ENCODE measurements at places on chromosomes 4 and X. TPM values are rescaled to one million over a fixed set of nuclear protein-coding genes. Genes with fewer than 3 reads are reported as not detected.

DNA sequence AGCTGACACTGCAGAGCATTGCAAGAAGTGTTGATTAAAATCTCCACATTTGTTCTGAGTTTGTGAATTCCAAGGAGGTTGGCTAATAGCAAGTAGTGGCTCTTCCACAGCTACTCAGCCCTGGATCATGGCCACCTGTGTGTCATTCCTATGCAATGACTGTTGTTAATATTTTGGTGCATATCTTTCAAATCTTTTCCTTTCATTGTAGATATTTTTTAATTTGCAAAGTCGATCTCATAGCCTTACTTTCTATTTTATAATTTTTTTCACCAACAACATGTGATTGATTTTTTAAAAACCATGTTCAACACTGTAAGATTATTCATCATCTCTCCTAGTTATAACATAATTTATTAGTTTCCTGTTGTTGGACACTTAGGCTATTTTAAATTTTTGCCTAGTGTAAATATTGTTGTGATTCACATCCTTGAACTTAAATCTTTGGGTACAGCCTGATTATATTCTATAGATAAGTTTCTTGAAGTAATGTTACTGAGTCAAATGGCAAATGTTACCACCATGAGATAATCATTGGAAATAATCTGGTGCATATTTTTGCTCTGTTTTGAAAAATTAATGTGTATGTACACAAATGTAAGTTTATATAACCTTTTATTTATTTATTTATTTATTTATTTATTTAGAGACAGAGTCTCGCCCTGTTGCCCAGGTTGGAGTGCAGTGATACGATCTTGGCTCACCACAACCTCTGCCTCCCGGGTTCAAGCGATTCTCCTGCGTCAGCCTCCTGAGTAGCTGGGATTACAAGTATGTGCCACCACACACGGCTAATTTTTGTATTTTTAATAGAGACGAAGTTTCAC is 17.1 kb upstream of the ARHGAP10 start:
- H3K27me3 ChIP-seq: peaks cover 12% of the 10 kb centered on the region
- H3K36me3 ChIP-seq: no peaks in the 10 kb centered on the region
- no peaks in the 10 kb centered on the region for H3K4me1 ChIP-seq

- H3K27ac ChIP-seq: no peak overlapping the region
- H3K27me3 ChIP-seq: peaks cover 7% of the 10 kb centered on the region
- H3K4me1 ChIP-seq: no peaks in the 10 kb centered on the region
- DNase-seq: no peak
- H3K36me3 ChIP-seq: no peaks in the 10 kb centered on the region
Measured at GRCh38 chrX:119512146-119512800, 44.0 kb downstream of the SLC25A5 start.

GRCh38 chrX:13298836-13299235 is 21.0 kb downstream of the ATXN3L start:
- H3K27ac ChIP-seq: no peak overlapping the region
- H3K4me1 ChIP-seq: no peaks in the 10 kb centered on the region
- DNase-seq: no peak
- peaks cover 1% of the 10 kb centered on the region for H3K27me3 ChIP-seq

DNA sequence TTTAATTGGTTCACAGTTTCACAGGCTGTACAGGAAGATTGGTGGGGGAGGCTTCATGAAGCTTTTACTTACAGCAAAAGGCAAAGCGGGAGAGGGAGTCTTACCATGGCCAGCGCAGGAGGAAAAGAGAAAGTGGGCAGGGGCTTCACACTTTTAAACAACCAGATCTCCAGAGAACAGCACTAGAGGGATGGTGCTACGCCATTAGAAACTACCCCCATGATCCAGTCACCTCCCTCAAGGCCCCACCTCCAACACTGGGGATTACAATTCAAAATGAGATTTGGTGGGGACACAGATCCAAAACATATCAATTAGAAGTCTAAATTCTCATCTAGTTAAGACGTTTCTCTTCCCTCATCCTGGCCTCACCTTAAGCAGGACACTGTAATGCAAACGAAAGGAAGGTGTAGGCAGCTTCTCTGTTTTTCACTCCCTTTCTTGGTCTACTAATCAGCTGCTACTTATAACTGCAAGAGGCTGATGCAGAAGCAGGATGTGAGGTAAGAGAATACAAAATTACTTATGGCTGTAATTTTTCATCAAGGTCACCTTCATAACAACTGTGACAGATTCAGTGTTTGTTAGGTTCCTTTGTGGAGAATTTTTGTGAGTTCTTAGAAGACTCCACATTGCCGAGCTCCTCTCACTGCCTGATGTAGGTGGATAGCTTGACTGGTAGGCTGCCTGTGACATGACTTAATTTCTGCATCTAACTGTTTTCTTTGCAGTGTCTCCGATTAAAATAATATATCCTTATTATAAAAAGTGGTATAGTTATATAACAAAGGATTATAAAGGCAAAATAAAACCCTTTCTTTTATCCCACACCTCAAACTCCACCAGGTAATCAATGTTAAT is 255.1 kb downstream of the IL15 start:
- H3K27me3 ChIP-seq: no peaks in the 10 kb centered on the region
- no peak overlapping the region for H3K27ac ChIP-seq
- no peak for DNase-seq
- no peak overlapping the region for H3K4me3 ChIP-seq
- H3K36me3 ChIP-seq: no peaks in the 10 kb centered on the region

GRCh38 chrX:129772796-129773431 is 6.8 kb upstream of the SASH3 start:
- H3K4me1 ChIP-seq: peaks cover 94% of the 10 kb centered on the region
- DNase-seq: peak; percentile 82
- peak overlapping the region; percentile 92 for H3K27ac ChIP-seq
- no peaks in the 10 kb centered on the region for H3K36me3 ChIP-seq
- H3K4me3 ChIP-seq: peak overlapping the region; percentile 62
- H3K27me3 ChIP-seq: peaks cover 27% of the 10 kb centered on the region

- no peak for DNase-seq
- no peaks in the 10 kb centered on the region for H3K4me1 ChIP-seq
- H3K27me3 ChIP-seq: no peaks in the 10 kb centered on the region
- H3K4me3 ChIP-seq: no peak overlapping the region
- no peak overlapping the region for H3K27ac ChIP-seq
Measured at GRCh38 chrX:35023683-35024082, 81.1 kb downstream of the FAM47B start.

GRCh38 chrX:138925330-138925729 is 213.8 kb upstream of the FGF13 start:
- H3K36me3 ChIP-seq: no peaks in the 10 kb centered on the region
- no peak for DNase-seq

DNA sequence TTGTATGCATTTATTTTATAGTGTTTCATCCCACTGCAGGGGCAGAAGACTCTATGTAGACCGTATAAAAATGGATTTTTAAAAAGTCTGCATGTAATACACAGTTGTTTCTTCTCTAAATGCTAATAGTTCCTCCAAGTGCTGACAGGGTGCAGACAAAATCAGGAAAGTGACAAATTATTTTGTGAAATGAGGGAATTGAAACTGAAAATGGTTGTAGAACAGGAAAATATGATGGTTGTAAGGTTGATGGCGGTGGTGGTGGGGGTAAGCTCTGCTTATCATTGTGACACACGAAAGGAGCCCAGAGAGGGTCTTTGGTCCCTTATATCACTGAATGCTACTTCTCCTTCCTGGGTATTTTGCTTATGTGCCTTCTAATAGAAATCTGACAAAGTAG is 4.3 kb downstream of the IL15 start:
- no peaks in the 10 kb centered on the region for H3K27me3 ChIP-seq
- no peak for DNase-seq
- H3K27ac ChIP-seq: no peak overlapping the region
- H3K4me1 ChIP-seq: peaks cover 59% of the 10 kb centered on the region
- no peak overlapping the region for H3K4me3 ChIP-seq

DNA sequence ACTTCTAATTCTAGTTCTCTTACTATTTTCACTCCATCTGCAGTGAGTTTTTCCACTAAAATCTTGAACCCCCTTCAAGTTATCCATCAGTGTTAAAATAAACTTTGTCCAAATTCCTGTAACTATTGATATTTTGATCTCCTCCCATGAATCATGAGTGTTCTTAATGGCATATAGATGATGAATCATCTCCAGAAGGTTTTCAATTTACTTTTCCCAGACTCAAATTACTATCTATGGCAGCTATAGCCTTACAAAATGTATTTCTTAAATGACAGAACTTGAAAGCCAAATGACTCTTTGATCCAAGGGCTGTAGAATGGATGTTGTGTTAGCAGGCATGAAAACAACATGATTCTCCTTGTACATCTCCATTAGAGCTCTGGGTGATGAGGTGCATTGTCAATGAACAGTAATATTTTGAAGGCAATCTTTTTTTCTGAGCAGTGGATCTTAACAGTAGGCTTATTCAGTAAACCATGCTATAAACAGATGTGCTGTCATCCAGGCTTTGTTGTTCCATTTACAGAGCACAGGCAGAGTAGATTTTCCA is 16.1 kb upstream of the IQCM start:
- no peak overlapping the region for H3K4me3 ChIP-seq
- H3K4me1 ChIP-seq: no peaks in the 10 kb centered on the region
- H3K36me3 ChIP-seq: no peaks in the 10 kb centered on the region
- no peaks in the 10 kb centered on the region for H3K27me3 ChIP-seq
- no peak for DNase-seq

DNA sequence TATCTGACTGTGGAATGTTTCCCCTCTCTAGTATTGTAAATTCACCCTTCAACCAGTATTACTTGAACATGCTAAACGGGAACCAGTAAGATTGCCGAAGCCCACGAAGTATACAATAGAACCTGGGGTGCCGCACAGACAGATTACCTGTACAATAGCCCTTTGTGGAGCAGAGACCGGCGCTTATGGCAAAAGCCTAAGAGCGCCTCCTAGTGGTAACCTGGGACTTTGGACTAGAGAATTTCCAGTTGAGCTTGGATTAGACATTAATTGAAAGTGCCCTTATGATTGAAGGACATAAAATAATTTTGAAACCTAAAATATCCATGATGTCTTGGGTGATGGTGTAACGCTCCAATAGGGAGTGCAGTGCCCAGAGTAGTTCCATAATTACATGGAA is 14.1 kb downstream of the ZNF157 start:
- DNase-seq: peak; percentile 69
- no peak overlapping the region for H3K4me3 ChIP-seq
- peaks cover 4% of the 10 kb centered on the region for H3K27me3 ChIP-seq
- no peaks in the 10 kb centered on the region for H3K36me3 ChIP-seq
- H3K4me1 ChIP-seq: peaks cover 15% of the 10 kb centered on the region

GRCh38 chrX:39450234-39450977 is 647.4 kb downstream of the BCOR start:
- no peak overlapping the region for H3K27ac ChIP-seq
- DNase-seq: no peak
- no peaks in the 10 kb centered on the region for H3K36me3 ChIP-seq
- H3K4me3 ChIP-seq: no peak overlapping the region
- H3K27me3 ChIP-seq: no peaks in the 10 kb centered on the region

GRCh38 chr4:156968479-156968984 is 3.1 kb downstream of the PDGFC start:
- H3K27ac ChIP-seq: no peak overlapping the region
- peaks cover 21% of the 10 kb centered on the region for H3K4me1 ChIP-seq
- H3K27me3 ChIP-seq: peaks cover 17% of the 10 kb centered on the region
- H3K36me3 ChIP-seq: peaks cover 6% of the 10 kb centered on the region
- no peak overlapping the region for H3K4me3 ChIP-seq

DNA sequence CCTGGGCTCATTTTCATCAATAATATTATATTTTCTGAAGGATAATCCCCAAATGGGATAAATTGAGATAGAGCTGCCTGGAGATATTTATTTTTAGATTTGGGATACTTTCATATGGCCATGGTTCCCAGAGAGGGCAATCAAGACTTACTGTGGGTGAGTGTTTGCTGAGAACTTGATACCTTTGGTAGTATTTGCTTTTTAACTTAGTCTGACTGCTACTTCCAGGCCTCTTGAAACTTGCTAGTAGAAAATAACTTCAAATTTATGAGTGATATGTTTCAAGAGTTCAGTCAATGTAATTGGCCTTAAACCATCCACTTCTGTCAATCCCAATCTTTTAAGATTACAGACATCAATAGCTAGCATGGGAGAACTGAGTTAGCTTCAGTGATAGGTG is 181.6 kb upstream of the POU3F4 start:
- no peak overlapping the region for H3K27ac ChIP-seq
- no peaks in the 10 kb centered on the region for H3K36me3 ChIP-seq
- H3K4me3 ChIP-seq: no peak overlapping the region
- H3K4me1 ChIP-seq: no peaks in the 10 kb centered on the region
- no peaks in the 10 kb centered on the region for H3K27me3 ChIP-seq

GRCh38 chrX:151000861-151001331 is 17.8 kb downstream of the HMGB3 start:
- H3K4me3 ChIP-seq: no peak overlapping the region
- no peaks in the 10 kb centered on the region for H3K36me3 ChIP-seq
- no peaks in the 10 kb centered on the region for H3K4me1 ChIP-seq
- DNase-seq: no peak
- H3K27me3 ChIP-seq: peaks cover 3% of the 10 kb centered on the region

- H3K27me3 ChIP-seq: no peaks in the 10 kb centered on the region
- no peak for DNase-seq
- H3K4me1 ChIP-seq: no peaks in the 10 kb centered on the region
Measured at GRCh38 chr4:18934197-18934596, 912.6 kb upstream of the LCORL start.

- peaks cover 3% of the 10 kb centered on the region for H3K36me3 ChIP-seq
- no peaks in the 10 kb centered on the region for H3K4me1 ChIP-seq
- H3K27ac ChIP-seq: no peak within 1 kb of the TSS
- no peak within 1 kb of the TSS for H3K4me3 ChIP-seq
- no peak for DNase-seq
Measured at GRCh38 chr4:187995322-187996207, at the start of gene ZFP42. Gene ZFP42, plus strand, starts transcription at chr4:187995771. Its CDS starts 7,037 bp downstream, at chr4:188002808.

DNA sequence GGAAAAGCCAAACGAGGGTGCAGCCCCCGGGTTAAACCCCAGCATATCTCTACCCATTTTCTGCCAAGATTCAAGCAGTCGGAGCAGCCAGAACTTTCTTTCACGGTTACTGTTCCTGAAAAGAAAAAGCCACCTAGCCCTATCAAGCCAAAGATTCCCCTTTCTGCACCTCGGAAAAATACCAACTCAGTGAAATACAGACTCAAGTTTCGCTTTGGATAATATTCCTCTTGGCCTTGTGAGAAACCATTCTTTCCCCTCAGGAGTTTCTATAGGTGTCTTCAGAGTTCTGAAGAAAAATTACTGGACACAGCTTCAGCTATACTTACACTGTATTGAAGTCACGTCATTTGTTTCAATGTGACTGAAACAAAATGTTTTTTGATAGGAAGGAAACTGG is 20.0 kb downstream of the FGF5 start:
- peaks cover 4% of the 10 kb centered on the region for H3K27me3 ChIP-seq
- H3K27ac ChIP-seq: no peak overlapping the region
- H3K4me3 ChIP-seq: no peak overlapping the region

- DNase-seq: no peak
- H3K4me1 ChIP-seq: no peaks in the 10 kb centered on the region
- no peaks in the 10 kb centered on the region for H3K36me3 ChIP-seq
- no peak overlapping the region for H3K4me3 ChIP-seq
- no peak overlapping the region for H3K27ac ChIP-seq
- no peaks in the 10 kb centered on the region for H3K27me3 ChIP-seq
Measured at GRCh38 chrX:86133761-86134160, 14.5 kb upstream of the DACH2 start.

GRCh38 chrX:49191574-49192011 is 5.4 kb upstream of the PRICKLE3 start:
- H3K27ac ChIP-seq: peak overlapping the region; percentile 87
- peaks cover 6% of the 10 kb centered on the region for H3K27me3 ChIP-seq
- peaks cover 16% of the 10 kb centered on the region for H3K4me1 ChIP-seq
- peak overlapping the region; percentile 87 for H3K4me3 ChIP-seq

The SRPK3 gene
- not detected for polyA plus RNA-seq

The PDGFRA gene
- polyA plus RNA-seq: not detected

The TMPRSS11A gene
- not detected for polyA plus RNA-seq

The DMP1 gene
- polyA plus RNA-seq: not detected

The FDCSP gene
- polyA plus RNA-seq: not detected

The STPG2 gene
- not detected for polyA plus RNA-seq

The GUF1 gene
- polyA plus RNA-seq: 9.3 TPM

The TMLHE gene
- 22.0 TPM for polyA plus RNA-seq

The ZDHHC9 gene
- 1.6 TPM for polyA plus RNA-seq

The TLL1 gene
- not detected for polyA plus RNA-seq

The PABPC1L2A gene
- not detected for polyA plus RNA-seq

Data from immature natural killer cell (primary cell).